ENCODE measurements at places on chromosomes 13 and 19.

DNA sequence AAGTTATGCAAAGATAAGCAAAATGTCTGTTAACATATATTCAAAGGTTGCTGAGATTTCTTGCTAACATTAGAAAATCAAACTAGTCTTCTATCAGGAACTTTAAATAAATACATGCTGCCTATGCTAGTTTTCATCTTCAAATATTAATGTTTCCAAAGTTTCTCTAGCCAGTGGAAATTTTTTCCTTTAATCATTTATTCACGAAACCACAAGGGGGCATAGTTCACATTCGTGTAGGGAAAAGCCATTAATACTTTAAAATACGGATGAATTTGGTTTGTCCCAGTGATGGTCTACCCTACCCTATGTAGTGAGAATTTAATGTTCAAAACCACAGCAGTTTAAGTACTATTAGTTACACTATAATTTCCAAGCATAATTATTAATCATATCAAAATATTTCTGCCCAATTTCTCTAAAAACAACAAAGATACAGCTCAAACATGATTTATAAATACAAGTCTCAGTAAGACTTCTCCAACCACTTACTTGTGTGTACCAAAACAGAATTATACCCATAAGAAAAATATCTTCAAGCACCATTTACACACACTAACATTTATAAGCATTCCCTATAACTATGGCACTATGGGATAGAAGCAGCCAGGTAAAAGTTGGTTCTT lies 16.2 kb downstream of the NUFIP1 start:
- DNase-seq, result peak; percentile 35

GRCh38 chr13:113135281-113135760 lies 12.7 kb downstream of the F10 start:
- DNase-seq, result no peak

- DNase-seq, result no peak
Observed at GRCh38 chr19:17210296-17210695, 4.9 kb upstream of the USE1 start.

GRCh38 chr19:52227196-52227940 lies 37.5 kb downstream of the PPP2R1A start:
- no peak for DNase-seq

- no peak for DNase-seq
Observed at GRCh38 chr13:98525456-98526181, 51.3 kb downstream of the STK24 start.

DNA sequence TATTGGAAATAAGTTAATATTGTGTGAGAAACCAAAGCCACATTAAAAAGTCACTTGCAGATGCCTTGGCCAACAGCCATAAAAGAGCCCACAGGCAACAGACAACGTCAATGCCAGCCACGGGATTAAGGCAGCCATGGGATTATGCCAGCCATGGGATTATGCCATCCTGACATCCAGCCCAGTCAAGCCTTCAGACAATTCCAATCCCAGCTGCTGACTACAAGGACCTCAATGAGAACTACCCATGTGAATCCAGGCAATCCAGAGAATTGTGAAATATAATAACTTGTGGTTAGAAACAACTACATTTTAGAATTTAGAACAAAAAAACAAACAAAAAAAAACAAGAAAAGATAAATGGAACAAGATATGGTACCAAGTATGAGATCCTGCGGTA lies 356.6 kb downstream of the EFNB2 start:
- no peak for DNase-seq

- no peak for DNase-seq
Observed at GRCh38 chr19:51181913-51182419, 39.9 kb downstream of the SIGLEC7 start.

DNA sequence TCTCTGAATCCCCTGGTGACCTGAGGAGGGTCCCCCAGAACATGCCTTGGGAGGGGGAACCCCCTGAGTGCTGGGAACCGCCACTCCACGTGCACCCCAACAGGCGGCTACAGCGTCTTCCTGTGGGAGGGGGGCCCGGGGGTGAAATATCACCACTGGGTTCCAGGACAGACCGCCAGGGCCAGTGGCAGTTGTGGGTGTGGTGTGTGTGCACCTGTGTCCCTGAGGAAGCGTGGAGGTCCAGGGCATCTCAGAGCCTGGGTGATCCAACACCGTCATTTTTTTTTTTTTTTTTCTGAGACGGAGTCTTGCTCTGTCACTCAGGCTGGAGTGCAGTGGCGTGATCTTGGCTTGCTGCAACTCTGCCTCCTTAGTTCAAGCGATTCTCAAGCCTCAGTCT lies 4.2 kb downstream of the ADGRE5 start:
- DNase-seq, result no peak
